Mucosa of descending colon (tissue), 3 donors: ENCODE measurements at places on chromosomes 6 and 20. TPM values are rescaled to one million over a fixed set of nuclear protein-coding genes. Genes with fewer than 3 reads are reported as not detected.

- no peak for DNase-seq
Measured at GRCh38 chr6:25659633-25660368, 7.8 kb downstream of the SCGN start.

DNA sequence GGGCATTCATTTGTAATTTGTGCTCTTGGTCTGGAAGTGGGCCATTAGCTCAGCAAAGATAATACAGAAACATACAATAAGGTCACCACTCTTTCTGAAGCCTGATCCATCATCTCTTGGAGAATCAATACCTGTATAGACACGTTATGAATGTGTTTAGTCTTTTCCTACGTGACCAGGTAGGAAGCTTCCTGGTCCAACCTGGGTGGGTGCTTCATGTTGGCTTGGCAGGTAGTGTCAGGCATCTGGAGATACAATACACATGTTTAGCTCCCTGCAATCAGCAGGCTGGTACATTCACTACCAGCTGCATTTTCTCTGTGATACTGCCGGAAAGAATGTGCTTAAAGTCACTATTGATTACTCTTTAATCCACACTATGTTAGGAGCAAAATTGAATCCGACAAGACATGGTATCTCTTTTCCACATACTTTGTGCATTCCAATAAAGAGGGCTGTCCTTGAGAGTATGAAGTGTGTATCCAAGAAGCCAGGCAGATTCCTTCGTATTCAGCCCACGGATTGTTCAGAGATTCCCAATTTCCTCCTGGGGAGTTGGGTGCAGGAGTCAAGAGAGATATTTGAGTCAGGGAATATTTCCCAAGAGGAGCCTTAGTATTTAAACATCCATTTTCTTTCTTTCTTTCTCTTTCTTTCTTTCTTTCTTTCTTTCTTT is 49.9 kb upstream of the RANBP9 start:
- DNase-seq = no peak

GRCh38 chr6:95690328-95690727 is 113.0 kb downstream of the MANEA start:
- no peak for DNase-seq

- DNase-seq = no peak
Measured at GRCh38 chr6:136647363-136647852, 97.2 kb upstream of the MAP7 start.

DNA sequence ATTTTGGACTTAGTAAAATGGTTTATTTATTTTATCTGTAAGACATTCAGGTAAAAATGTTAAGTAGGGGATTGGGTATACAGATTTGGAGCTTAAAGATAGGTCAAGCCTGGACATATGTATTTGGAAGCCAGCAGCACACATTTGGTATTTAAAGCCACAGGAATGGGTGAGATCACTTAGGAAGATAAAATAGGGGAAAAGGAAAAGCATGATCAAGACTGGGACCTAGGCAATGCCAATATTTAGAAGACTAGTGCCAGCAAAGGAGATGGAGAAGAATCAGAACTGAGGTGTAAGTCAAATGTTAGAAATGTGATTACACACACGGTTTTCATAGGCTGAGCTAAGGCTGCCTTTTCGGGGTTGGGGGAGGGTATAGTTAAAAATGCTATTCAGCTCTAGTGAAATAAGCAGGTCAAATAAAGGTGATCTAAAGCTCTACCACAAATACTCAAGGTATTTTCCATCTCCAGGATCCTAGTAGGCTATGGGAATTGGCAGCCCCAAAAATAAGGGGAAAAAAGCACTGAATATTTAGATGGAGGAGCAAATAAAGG is 20.6 kb downstream of the SLC2A12 start:
- no peak for DNase-seq

- DNase-seq = no peak
Measured at GRCh38 chr6:36733300-36733699, 35.7 kb downstream of the RAB44 start.

MANEA gene
- total RNA-seq = 8.7 TPM

THBS2 gene
- total RNA-seq = 4.0 TPM

DNA sequence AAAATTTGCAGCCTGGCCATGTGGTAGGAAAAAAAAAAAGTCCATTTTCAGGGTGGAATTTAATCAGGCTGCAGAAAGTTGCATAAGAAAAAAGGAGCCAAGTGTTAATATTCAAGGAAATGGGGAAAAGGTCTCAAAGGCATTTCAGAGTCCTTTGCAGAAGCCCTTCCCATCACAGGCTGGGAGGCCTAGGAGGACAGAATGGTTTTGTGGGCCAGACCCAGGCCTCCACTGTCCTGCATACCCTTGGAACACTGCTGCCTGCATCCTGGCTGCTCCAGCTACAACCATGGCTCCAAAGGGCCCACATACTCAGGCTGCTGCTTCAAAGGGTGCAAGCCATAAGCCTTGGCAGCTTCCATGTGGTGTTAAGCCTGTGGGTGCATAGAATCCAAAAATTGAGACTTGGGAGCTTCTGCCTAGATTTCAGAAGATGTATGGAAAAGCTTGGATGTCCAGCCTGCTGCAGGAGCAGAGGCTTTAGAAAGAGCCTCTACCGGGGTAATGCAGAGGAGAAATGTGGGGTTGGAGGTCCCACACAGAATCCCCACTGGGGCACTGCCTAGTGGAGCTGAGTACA is 239.0 kb upstream of the STXBP5 start:
- no peak for DNase-seq

- DNase-seq = peak; percentile 82
Measured at GRCh38 chr20:23639490-23639958, 1.8 kb upstream of the CST3 start.

SIRPG gene
- 1.2 TPM for total RNA-seq

DNA sequence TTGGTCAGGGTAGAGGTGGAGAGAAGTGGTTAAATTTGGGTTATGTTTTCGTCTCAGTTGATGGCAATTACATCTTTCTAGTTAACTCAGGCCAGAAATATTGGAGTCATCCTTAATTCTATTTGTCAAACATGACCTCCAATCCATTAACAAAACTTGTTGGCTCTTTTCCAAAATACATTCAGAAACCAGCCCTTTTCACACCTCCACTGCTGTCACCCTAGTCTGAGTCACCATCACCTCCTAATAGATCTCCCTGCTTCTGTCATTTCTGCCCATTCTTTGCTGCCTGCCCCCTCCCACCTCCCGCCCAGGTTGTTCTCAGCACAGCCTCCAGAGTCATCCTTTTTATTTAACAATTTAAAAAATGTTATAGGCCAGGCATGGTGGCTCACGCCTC is 3.0 kb upstream of the ABCF1 start:
- no peak for DNase-seq

SLC17A2 gene
- total RNA-seq = not detected

BIRC7 gene
- not detected for total RNA-seq

DNA sequence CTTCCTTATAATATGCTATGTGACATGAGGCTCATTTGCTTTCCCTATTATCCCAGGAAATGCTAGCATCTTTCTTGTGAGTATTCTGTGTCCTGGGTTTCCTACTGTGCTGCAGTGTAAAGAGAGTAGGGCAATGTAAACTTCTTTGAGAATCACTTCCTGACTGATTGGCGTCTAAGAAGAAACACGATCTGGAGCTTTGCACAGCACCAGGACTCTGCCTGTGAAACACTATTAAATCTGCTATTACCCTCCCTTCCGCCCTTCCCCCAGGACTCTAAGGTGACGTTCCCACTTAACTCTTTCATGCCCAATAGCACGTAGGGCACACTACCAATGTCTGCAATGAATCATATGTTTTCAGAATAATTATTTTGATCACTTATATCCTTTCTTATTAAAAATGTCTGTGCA is 607.3 kb upstream of the CITED2 start:
- no peak for DNase-seq

DNA sequence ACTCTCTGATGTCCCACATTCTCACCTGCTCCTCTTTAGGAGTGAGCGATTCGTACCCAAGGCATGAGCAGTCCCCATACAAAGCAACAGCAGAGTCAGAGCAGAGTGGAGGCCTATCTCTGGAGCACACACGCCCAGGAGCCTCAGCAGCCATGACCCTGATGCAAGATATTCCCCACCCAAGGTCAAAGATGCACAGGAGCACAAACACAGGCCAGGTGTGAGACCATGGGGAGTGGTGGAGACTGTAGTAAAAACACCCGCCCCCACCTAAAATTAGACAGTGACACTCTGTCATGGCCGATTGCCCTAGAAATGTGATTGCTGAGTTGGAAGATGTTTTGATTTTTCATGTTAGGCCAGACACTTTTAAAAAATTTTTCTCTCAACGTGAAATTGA is 21.4 kb downstream of the RRBP1 start:
- DNase-seq = no peak

DNA sequence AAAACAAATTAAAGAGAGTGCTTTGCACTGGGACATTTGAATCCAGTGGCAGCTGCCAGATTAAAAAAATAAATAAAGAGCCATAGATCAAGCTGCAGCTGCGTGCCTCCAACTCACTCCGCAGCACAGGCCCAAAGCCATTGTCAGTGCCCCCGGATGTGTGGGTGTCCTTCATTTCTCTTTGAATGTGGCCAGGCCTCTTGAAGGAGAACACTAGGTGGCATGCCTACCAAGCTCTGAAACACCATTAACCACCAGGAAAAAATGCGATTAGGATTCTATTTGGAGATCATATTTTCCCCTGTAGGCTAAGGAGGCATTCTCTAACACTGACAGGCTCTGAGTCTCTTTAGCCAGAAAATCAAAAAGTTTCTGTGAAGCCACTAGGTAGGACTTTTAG is 549.8 kb downstream of the PRKN start:
- no peak for DNase-seq

BPI gene
- total RNA-seq = 0.19 TPM
